ENCODE measurements at places on chromosomes 5 and 9.

DNA sequence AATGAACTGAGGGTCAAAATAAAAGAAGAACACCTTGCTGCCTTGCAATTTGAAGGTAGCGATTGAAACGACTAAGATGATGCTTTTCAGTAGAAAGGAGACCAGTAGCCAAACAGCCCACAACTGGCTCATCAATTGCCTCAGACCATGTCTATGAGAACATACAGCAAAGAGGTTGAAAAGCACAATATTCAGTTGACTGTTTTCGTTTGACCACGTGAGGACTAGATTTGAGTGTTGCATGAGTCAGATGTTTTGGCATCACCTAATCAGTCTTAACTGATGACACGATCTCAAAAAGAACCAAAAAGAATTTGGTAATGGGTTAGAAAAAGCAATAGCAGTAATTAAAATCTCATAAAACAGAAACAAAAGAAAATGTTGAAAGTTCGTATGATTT, 82.7 kb upstream of the IL7R start:
- peak; percentile 42 for DNase-seq

- no peak for DNase-seq
Measured at GRCh38 chr5:105581988-105582690, 2019.5 kb upstream of the NUDT12 start.

GRCh38 chr5:90294604-90295003, 115.0 kb downstream of the CETN3 start:
- DNase-seq, result no peak

GRCh38 chr5:135894276-135894675, 1.4 kb downstream of the IL9 start:
- DNase-seq, result no peak

DNA sequence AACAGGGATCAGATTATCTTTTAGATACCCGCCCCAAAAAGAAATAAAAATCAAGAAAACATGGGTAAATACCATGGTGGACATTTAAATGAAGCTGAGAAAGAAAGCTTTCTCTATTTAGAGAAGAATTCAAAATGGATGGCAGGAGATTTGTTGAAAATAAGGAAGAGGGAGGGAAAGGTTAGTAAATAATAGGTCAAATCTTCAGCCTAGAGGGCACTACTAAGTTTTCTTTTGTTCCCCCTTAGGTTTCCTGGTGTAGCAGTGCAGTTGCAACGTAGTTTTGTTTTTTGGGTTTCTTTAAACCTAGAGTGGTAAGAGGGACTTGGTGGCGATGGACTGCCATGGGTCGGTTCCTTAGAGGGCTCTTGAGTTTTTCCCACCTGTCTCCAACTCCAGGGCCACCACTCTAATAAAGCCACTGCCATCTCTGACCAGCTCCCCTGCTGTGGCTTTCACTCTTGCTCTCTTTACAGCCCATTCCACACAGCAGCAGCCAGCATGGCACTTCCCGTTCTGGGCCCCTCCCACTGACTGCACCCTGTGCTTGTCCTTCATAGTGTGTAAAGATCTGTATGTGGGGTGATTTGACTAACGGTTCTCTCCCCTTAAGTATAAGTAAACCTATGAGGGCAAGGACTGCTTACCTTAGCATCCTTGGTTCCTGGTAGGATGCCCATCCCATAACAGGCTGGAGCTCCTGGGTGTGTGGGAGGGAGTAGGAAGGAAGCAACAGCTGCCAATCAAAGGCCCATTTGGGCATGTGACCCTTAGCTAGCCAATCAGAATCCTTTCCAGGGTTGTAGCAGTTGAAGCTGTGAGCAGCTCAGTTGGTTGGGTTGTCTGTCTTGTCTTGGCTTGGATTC, 118.3 kb downstream of the SLC1A3 start:
- DNase-seq, result peak; percentile 25

GRCh38 chr9:114047717-114048116, 30.4 kb downstream of the AMBP start:
- no peak for DNase-seq

DNA sequence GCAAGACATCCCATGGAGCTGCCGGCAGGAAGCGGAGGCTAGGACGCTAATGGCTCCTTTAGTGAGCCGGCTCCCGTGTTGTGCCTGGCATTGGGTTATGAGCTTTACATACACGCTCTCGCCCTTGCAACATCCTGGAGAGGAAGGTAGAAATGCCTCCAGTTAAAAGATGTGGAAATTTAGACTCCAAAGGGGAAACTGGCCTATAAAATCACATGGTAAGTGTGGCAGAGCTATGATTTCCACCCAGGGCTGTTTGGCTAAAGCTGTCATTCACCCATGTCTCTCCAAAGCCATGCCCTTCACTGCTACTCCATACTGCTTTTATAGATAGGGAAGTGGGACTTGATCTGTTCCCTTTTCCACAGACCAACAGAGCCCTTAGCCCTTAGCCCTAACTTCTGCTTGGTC, 5.2 kb downstream of the GM2A start:
- no peak for DNase-seq

- no peak for DNase-seq
Measured at GRCh38 chr9:115267790-115268189, 149.8 kb upstream of the TNC start.

GRCh38 chr9:72113056-72113455, 36.2 kb upstream of the GDA start:
- DNase-seq, result no peak

DNA sequence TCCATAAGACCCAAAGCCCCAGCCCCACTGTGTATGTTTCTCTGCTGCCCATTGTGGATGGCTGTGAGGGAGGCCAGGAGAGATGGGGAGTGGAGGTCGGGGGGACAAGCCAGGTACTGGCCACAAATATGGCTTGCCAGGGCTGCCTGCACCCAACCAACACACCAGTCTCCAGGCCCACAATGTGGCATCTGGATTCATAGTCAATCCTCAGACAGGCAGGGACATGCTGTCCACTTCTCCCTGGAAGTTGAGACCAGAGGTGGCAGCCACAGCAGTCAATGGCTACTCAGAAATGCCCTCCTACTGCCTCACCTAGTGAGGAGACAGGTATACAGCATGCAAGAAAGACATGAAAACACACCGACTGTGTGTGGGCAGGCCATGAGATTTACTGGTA, 61.2 kb upstream of the SLC25A51 start:
- DNase-seq, result no peak
